ENCODE measurements at places on chromosomes 6 and 20. TPM values are rescaled to one million over a fixed set of nuclear protein-coding genes. Genes with fewer than 3 reads are reported as not detected.

DNA sequence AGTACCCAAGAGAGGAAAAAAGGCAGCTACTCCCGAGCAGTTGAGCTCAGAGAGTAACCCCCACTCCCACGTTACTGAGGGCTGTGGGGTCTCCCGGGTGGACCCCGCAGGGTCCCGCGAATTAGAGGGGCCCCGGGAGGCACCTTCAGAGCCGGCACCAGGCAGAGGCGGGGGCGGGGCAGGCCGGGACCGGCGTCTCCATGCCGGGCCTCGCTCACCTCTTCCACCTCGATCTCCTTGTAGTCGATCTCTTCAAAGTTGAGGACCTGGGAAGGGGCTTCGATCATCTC, 381 bp downstream of the MAP3K7 start:
- peaks cover 4% of the 10 kb centered on the region for H3K36me3 ChIP-seq
- peaks cover 15% of the 10 kb centered on the region for H3K4me1 ChIP-seq
- H3K27me3 ChIP-seq, result peaks cover 2% of the 10 kb centered on the region
- DNase-seq, result no peak
- peak overlapping the region; percentile 72 for H3K4me3 ChIP-seq
- H3K27ac ChIP-seq, result peak overlapping the region; percentile 92

DNA sequence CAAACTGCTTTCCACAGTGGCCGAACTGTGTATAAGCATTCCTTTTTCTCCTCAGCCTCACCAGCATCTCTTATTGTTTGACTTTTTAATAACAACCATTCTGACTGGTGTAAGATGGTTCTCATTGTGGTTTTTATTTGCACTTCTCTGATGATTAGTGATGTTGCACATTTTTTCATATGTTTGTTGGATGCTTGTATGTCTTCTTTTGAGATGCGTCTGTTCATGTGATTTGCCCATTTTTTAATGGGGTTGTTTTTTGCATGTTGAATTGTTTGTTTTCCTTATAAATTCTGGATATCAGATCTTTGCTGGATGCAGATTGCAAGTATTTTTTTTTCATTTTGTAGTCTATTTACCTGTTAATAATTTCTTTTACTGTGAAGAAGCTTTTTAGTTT, 11.2 kb upstream of the ZSCAN12 start:
- no peak overlapping the region for H3K27ac ChIP-seq
- H3K27me3 ChIP-seq, result no peaks in the 10 kb centered on the region
- DNase-seq, result no peak
- H3K4me1 ChIP-seq, result no peaks in the 10 kb centered on the region
- H3K4me3 ChIP-seq, result no peak overlapping the region

GRCh38 chr6:132287101-132287500, 114.2 kb downstream of the MOXD1 start:
- H3K27ac ChIP-seq, result no peak overlapping the region
- no peak overlapping the region for H3K4me3 ChIP-seq
- H3K36me3 ChIP-seq, result no peaks in the 10 kb centered on the region
- H3K27me3 ChIP-seq, result peaks cover 4% of the 10 kb centered on the region
- no peaks in the 10 kb centered on the region for H3K4me1 ChIP-seq

- H3K4me3 ChIP-seq, result no peak overlapping the region
- DNase-seq, result no peak
- no peak overlapping the region for H3K27ac ChIP-seq
- H3K27me3 ChIP-seq, result peaks cover 15% of the 10 kb centered on the region
Measured at GRCh38 chr20:48178633-48179032, 393.4 kb upstream of the SULF2 start.

DNA sequence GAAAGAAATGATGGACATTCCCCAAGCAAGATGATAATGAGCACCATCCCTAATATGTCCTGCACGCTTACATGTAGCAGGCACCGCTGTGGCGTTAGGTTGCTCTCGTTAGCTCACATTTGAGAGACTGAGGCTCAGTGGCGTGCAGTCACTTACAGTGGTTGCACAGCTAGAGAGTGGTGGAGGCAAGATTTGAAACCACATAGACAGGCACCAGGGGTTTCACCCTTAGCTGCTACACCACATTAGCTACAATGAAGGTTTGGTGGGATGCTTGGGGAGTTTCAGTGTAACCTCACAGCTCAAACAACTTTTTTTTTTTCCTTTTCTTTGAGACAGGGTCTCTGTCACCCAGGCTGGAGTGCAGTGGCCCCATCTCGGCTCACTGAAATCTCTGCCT, 3.7 kb downstream of the COX4I2 start:
- no peaks in the 10 kb centered on the region for H3K27me3 ChIP-seq
- H3K4me3 ChIP-seq, result no peak overlapping the region
- no peak overlapping the region for H3K27ac ChIP-seq

GRCh38 chr6:122154912-122155575, 244.4 kb upstream of the HSF2 start:
- DNase-seq, result no peak
- H3K4me1 ChIP-seq, result no peaks in the 10 kb centered on the region
- no peak overlapping the region for H3K4me3 ChIP-seq
- H3K27me3 ChIP-seq, result no peaks in the 10 kb centered on the region
- no peaks in the 10 kb centered on the region for H3K36me3 ChIP-seq
- no peak overlapping the region for H3K27ac ChIP-seq

GRCh38 chr6:68046302-68046701, 588.8 kb upstream of the ADGRB3 start:
- H3K36me3 ChIP-seq, result no peaks in the 10 kb centered on the region
- no peak overlapping the region for H3K27ac ChIP-seq
- no peak for DNase-seq
- H3K27me3 ChIP-seq, result no peaks in the 10 kb centered on the region

- no peak overlapping the region for H3K4me3 ChIP-seq
- no peaks in the 10 kb centered on the region for H3K27me3 ChIP-seq
- H3K27ac ChIP-seq, result no peak overlapping the region
Measured at GRCh38 chr20:36941401-36941835, 10.1 kb downstream of the SAMHD1 start.

DNA sequence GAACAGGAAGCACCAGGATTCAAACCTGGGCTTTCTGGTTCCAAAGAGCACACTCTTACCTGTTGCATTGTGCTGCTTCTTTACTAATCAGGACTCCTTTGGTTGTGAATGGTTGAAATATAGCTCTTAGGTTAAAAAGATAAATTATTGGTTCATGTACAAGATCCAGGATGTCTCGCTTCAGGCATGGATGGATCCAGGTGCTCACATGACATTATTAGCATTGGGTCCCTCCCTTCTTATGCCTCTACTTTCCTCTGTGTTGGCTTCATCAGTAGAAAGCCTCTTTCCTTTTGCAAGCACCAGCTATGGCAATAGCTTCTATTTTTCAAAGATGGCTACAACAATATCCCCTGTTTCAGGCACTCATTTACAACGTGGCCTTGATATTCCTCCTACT, 217.7 kb upstream of the SULF2 start:
- no peak overlapping the region for H3K27ac ChIP-seq
- H3K4me1 ChIP-seq, result no peaks in the 10 kb centered on the region
- H3K4me3 ChIP-seq, result no peak overlapping the region
- no peaks in the 10 kb centered on the region for H3K27me3 ChIP-seq

GRCh38 chr6:139144490-139145085, 9.7 kb downstream of the HECA start:
- H3K27ac ChIP-seq, result no peak overlapping the region
- no peak for DNase-seq
- no peak overlapping the region for H3K4me3 ChIP-seq

DNA sequence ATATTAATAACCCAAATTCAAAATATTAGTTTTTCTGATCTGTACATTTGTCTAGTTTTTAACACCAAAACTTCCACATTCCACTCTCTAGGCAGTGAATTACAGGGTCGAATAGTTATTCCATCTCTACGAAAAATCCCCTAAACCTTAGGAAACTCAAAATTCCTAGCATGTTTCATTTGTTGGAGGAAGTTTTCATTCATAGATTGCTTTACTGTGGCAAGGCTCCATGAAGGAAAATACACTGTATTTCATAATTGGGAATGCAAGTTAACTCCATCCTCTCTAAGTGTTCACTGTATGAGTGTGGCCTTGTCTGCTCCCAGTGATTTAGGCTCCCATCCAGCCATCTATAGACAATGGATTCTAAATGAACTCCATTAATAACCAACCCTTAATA, 296.1 kb downstream of the TENT5A start:
- H3K27me3 ChIP-seq, result no peaks in the 10 kb centered on the region
- no peak for DNase-seq
- H3K36me3 ChIP-seq, result no peaks in the 10 kb centered on the region
- no peak overlapping the region for H3K4me3 ChIP-seq
- H3K27ac ChIP-seq, result no peak overlapping the region

GRCh38 chr6:158642097-158642601, 2.4 kb downstream of the DYNLT1 start:
- H3K4me3 ChIP-seq, result no peak overlapping the region
- H3K27ac ChIP-seq, result peak overlapping the region; percentile 46
- H3K36me3 ChIP-seq, result peaks cover 3% of the 10 kb centered on the region

DNA sequence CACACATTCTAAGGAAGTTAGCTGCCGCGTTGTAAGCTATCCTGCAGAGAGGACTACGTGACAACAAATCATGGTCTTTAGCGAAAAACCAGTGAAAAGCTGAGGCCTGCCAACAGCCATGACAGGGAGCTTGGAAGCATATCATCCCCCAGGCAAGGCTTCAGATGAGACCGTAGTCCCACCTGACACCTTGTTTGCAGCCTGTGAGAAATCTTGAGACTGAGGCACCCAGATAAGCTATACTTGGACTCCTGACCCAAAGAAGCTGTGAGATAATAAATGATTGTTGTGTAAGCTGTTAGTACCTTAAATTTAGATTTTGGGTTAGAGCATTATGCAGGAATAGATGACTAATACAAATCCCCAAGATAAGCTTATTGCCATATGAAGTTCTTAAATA, 45.4 kb upstream of the SENP6 start:
- no peak for DNase-seq
- no peaks in the 10 kb centered on the region for H3K4me1 ChIP-seq
- H3K4me3 ChIP-seq, result no peak overlapping the region
- H3K27me3 ChIP-seq, result no peaks in the 10 kb centered on the region

- H3K36me3 ChIP-seq, result no peaks in the 10 kb centered on the region
- DNase-seq, result no peak
- no peak overlapping the region for H3K4me3 ChIP-seq
- no peaks in the 10 kb centered on the region for H3K27me3 ChIP-seq
- no peak overlapping the region for H3K27ac ChIP-seq
Measured at GRCh38 chr6:126824226-126824625, 294.2 kb upstream of the RSPO3 start.

DNA sequence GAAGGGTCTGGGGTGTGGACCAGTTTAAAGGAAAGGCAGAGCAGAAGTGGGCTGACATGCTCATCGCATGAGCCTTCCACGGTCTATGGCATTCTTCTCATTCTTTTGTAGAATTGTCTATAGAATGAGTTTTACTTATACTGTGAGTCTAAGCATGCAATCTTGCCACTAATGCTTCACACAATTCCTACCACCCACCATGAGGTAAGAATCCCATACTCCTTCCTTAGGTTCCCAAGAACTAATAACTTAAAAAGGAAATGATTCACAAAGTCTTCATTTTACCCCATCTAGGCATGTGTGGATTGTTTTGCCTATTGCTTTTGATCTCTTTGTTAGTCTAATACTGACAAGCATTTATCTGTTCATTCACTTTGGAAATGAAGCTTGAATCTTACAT, 195.2 kb downstream of the LY86 start:
- no peak for DNase-seq
- no peaks in the 10 kb centered on the region for H3K27me3 ChIP-seq
- H3K4me3 ChIP-seq, result no peak overlapping the region
- H3K36me3 ChIP-seq, result no peaks in the 10 kb centered on the region

DNA sequence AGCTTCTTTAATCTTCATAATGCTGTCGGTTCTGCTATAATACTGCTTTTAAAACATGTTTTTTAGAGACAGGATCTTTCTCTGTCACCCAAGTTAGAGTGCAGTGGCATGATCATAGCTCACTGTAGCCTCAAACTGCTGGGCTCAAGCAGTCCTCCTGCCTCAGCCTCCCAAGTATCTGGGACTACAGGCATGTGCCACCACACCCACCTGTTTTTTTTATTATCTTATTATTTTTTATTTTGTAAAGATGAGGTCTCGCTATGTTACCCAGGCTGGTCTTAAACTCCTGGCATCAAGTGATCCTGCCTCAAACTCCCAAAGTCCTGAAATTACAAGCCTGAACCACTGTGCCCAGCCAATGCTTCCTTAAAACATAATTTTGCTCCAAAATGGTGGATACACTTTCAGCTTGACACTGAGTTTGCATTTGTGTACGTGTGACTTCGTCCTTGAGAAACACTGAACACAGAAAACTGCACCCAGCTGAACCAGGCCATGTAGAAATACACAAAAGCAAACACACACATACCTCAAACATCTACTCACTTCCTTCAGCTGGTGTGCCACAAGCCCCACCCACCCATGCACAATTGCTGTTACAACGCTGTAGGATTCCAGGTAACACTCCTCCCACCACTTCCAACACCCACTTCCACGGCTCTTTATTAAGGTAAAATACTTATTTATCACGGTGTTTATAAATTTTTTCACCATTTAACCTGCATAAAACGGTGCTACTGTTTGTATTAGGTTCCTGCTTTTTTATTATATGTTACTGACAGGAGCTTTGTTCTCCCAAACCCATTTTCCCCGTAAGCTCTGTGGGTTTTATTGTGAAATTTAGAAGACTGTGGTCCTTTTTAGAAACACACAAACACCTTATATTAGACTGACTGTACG, 109.1 kb downstream of the TSHZ2 start:
- H3K27ac ChIP-seq, result no peak overlapping the region
- H3K4me3 ChIP-seq, result no peak overlapping the region
- H3K27me3 ChIP-seq, result no peaks in the 10 kb centered on the region
- no peaks in the 10 kb centered on the region for H3K4me1 ChIP-seq
- no peaks in the 10 kb centered on the region for H3K36me3 ChIP-seq
- peak; percentile 39 for DNase-seq

- H3K4me3 ChIP-seq, result peak overlapping the region; percentile 70
- peak; percentile 22 for DNase-seq
- peaks cover 7% of the 10 kb centered on the region for H3K27me3 ChIP-seq
- H3K27ac ChIP-seq, result peak overlapping the region; percentile 82
- H3K4me1 ChIP-seq, result peaks cover 22% of the 10 kb centered on the region
Measured at GRCh38 chr20:17679941-17680835, 1.9 kb downstream of the RRBP1 start.

FAM135A gene
- total RNA-seq, result 31.5 TPM

GPR63 gene
- total RNA-seq, result 0.95 TPM

SRSF12 gene
- total RNA-seq, result 0.28 TPM

VGLL2 gene
- not detected for total RNA-seq

EYS gene
- total RNA-seq, result not detected

TRERF1 gene
- total RNA-seq, result 30.6 TPM

EYA2 gene
- total RNA-seq, result 1.9 TPM
